ENCODE measurements at places on chromosomes 12 and 14.
A peak's percentile ranks its signal among the peaks of the same experiment; 100 is the strongest.

GRCh38 chr14:68841016-68841809 lies 48.3 kb upstream of the ZFP36L1 start:
- no peak for DNase-seq

GRCh38 chr12:26853303-26854030 lies 20.5 kb upstream of the ITPR2 start:
- DNase-seq: peak; percentile 67

DNA sequence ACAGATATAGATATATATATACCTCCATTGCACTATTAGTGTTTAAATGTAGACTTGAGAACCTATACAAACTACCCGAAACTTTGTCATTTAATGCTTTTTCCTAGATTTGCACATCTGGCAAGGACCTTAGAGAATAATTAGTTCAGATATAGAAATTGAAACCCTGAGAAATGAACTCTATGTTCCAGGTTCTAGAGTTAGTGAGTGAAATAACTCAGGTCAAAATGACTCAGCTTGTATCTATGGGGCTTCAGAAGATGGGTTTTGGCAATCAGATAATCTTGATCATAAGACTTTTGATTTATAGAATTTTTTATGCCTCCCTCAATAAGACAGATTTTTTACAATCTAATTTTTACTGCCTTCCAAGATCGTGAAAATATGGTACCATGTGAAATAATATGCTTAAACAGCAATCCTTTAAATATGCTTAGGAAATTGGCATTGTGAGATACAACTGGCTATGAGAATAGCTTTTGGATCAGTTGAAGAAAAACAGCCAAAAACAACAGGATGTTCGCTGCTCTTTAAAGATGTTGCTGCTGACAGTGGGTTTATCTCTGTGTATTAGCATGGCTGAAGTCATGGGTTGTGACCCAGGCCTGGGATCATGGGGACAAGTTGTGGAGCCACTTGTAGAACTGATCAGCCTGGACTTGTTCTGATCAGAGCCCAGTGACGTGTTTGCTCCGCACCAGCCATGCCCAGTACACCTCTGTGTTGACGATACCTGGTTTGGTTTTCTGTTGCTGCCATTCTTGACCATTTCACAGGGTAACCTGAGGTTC lies 63.6 kb downstream of the TTLL5 start:
- no peak for DNase-seq

DNA sequence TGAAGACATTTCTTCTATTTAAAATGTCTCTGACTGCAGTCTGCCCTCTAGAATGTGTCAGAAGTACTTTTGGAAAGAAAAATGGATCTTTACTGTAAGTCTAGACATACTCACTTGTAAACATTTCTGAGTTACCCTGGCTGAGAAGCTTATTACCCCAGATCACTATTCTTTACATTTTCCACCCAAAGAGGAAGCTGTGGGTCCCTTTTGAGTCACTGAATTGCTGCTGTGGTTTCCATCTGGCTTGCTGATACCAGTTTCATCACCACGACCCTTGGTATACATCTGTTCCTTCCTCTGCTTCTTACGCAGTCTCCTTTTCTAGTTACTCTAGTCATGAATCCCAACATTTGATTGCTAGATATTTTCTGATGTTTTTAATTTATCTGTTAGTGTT lies 20.2 kb upstream of the CLEC4D start:
- no peak for DNase-seq

DNA sequence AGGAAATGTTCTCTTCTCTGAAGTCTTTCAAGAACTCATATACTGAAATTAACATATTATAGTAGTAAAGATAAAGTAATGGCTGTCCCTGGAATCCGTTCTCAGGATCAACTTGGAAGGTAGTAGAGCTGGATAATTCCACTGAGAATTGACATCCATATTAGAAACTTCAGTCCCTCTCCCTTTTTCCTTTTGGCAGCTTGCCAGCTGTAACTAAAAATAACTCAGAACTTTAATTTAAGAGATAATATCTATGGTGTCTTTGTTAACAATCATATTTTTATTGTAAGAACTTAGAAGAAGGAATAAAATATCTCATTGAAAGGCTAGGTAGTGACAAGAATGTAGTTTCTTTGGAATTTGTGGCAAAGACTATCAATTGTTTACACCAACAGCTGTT lies 61.4 kb upstream of the PLEKHA5 start:
- no peak for DNase-seq

DNA sequence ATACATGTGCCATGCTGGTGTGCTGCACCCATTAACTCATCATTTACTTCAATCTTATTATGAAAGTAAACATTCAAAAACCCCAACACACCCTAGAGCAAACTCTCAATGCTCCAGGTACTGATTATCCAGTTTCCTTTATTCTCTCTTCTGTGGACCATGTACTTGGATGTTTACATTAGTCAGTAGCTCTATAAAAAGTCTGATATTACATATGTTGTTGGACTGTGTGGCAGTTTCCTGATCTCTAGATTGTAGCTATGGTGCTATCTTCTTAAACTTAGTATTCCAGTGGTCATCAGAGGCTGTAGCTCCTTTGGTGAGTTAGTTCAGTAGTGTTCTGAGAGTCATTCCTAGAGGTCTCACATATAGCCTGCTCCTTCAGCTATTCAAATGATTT lies 25.1 kb upstream of the ITGA5 start:
- no peak for DNase-seq

DNA sequence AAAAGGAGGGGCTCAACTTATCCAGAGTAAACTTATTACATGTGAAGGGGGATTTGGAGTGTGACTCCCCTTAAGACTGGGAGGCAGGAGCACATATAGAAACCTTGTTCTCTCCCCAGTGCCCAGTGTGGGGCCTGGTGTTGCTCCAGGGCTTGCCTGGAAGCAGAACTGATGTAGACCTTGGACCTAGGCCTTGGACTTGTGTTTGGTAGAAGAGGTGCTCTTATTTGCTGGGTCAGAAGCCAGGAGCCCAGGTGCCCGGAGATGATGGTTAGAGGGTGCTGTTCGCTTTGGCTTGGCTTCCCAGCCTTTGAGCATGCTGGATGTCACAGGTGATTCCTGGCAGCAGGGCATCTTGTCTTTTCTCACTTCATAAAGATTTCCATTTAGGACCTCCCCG lies 110.4 kb downstream of the SMOC1 start:
- DNase-seq: no peak

DNA sequence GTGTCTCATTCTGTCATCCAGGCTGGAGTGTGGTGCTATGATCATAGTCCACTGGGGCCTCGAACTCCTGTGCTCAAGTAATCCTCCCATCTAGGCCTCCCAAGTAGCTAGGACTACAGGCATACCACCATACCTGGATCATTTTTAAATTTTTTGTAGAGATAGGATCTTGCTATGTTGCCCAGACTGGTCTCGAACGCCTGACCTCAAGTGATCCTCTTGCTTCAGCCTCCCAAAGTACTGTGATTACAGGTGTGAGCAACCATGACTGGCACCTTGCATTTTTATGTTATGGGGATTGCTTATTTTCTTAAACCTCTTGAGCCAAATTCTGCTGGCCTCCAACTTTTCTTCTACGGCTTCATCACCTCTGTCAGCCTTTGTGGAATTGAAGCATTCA lies 26.9 kb downstream of the PRORP start:
- no peak for DNase-seq

DNA sequence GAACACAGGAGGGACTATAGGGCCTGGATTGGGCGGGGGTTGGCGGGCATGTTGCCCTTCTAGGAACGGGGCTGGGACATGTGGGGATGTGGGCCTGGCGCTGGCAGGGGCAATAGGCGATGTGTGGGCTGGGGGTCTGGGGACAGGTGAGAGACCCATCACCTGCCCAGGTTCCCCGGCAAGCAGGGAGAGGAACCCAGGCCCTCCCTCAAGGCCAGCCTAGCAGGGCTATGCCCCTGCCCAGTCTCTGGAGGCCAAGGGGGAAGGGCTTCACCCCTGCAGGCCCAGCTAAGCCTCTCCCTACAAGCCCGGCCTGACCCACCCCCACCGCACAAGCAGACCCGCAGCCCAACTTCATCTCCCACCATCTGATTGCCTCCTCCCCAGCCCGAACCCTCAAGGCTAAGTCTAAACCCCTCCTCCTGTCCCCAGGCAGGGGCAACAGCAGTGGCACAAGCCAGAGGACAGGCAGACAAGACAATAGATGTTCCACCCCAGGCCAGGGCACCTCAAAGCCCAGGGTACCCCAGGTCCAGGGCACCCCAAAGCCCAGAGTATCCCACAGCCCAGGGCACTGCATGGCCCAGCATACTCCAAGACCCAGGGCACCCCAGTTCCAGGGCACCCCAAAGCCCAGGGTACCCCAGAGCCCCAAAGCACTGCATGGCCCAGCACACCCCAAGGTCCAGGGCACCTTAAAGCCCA lies 6.5 kb downstream of the JAG2 start:
- DNase-seq: peak; percentile 51

GRCh38 chr14:95533822-95534221 lies 1.0 kb upstream of the GLRX5 start:
- no peak for DNase-seq

GRCh38 chr12:49917166-49917787 lies 13.6 kb upstream of the FAIM2 start:
- DNase-seq: no peak
